ENCODE measurements at places on chromosomes 2 and 18.

DNA sequence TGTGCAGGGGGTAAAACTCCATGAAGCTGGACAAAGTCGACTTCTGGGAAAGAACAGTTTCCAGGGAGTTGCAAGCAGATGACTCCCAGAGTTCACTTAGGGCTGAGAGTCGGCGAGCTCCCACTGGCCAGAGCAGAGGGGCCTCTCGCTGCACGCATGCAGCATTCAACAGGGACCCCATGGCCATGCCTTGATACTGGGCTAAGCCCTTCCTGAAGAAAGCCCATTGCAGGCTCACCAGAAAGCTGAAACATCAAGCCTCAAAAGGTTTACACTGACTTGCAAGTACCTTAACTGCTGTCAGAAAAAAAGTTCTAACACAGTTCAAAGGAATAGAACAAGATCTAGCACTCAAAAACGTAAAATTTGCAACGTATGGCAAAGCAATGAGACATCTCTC, 56.4 kb downstream of the NDUFA10 start:
- no peak for DNase-seq

DNA sequence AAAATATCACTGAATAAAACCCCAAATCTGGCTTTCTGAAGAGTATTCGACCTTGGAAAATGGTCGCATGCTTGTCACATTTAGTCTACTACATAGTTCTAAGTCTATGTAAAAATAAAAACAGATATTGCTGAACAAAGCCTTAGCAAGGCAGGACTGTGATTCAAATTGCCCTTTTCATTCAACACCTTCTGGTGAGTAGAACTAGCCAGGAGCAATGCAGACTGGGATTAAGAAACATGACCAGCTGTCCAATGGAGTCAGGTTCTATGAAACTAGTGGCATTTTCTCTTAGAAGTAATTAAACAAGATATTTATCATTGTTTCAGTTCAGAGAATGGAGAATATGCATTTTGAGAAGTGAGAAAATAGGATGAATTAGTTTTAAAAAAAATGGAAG, 1260.5 kb upstream of the ACVR2A start:
- no peak for DNase-seq

GRCh38 chr2:85797921-85798320, 44.1 kb downstream of the ATOH8 start:
- no peak for DNase-seq

DNA sequence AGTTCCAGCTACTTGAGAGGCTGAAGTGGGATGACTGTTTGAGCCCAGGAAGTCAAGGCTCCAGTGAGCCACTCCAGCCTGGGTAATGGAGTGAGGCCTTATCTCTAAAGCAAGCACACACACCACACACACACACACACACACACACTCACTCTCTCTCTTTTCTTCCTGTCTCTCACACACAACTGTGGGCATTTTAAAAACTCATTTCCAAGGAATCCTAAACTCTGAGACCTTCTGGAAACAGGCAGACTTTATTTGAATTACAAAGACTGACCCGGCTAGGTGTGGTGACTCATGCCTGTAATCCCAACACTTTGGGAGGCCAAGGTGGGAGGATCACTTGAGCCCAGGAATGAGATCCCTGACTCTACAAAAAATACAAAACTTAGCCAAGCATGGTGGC, 21.3 kb downstream of the WDSUB1 start:
- no peak for DNase-seq

DNA sequence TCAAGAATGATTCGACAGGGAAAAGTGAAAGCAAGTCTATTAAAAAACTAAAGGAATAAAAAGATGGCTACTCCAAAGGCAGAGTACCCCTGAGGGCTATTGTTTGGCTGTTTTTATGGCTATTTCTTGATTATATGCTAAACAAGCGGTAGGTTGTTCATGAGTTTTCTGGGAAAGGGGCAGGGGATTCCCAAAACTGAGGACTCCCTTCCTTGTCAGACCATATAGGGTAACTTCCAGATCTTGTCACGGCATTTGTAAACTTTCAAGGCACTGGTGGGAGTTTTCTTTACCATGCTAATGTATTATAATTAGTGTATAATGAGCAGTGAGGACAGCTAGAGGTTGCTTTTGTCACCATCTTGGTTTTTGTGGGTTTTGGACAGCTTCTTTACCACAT, 474.9 kb upstream of the MC4R start:
- DNase-seq: no peak

DNA sequence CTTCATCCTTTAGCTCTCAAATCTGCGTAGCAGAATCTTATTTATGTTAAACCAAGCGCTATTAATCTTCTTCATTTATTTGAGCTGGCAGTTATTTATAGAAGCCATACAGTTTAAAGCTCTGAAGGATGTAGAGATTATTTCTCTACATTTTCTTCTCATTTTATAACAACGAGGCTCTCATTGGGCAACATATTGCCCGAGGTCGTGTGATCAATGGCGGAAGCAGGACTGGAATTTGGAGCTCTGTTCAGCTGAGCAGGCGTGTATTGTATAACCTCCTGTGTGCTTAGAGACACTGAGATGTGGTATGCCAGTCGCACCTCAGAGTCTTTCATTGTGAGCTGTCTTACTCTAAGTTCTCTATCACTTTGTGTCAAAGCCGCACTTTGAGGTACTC, 17.5 kb upstream of the DRC1 start:
- no peak for DNase-seq

GRCh38 chr2:152467677-152468410, 132.9 kb downstream of the FMNL2 start:
- no peak for DNase-seq

DNA sequence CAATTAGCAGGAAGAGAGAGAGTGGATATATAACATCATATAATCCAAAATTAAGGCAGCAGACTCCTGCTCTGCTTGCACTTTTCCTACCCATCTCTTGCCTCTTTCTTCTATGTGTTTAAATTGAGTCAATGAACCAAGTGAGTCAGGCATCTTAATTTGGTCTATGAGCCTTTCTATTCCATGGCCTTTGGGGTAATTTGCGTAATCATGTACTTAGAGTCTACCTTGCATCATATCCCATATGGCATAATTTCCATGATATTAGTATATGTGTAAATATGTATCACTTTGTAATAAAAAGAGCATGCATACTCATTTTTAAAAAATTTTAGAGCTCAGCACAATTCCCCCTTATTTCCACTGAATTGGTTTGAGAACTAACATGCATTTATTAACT, 555.2 kb downstream of the STK39 start:
- no peak for DNase-seq

DNA sequence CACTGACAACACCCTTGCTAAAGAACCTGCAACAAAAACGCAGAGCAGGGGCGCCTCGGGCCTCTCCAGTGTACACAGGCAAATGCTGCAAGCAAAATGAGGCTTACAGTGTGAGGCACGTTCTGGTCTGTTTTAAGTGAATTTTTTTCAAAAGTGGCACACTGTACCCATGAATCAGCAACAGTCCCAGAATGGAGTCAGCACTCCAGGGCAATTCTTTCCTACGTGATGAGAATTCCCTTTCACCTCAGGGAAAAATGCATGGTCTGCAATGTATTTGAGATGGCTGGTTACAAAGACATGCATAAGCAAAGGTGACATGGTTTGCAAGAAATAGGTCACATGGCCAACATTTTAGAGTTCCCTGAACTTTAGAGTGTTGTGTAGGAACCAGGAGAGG, 94.4 kb downstream of the UXS1 start:
- DNase-seq: no peak

DNA sequence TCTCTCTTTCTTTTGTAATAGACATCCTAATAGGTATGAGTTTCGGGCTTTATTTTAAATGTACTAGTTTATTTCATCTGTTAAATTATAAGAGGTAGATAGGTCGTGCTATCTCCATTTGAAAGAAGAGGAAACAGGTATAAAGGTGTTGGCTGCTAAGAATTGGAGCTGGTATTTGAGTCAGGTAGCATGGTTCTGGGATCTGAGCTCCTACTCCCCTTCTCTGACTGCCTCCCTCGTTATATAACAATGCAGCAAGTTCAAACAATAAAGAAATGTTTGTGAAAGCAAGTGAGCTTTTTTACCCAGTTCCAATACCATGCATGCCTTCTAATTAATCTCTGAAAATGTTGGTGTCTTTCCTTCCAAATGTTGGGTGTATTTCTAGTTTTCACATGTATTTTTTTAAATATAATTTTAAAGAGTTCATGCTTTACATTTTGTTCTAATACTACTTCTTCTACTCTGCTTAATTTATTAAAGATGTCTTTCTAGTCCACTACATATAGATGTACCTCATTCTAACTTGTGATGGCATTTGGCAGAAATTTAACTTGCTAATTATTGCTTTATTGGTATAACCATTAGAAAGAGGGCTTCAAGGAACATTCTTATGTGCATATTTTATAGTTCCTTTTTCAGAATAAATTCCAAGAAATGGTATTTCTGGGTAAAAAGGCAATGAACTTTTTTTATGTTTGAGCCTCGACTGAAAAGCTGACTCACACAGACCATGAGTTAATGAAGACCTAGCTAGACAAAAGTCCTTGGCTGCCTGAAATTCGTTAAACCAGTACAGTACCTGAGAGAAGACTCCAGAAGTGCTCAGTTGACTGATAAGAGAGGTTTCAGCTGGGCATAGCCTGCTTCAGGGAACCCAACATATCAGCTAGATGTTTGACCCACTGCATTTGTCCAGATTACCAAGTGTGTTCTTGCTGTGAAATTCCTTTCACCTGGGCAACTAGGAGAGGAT, 133.5 kb downstream of the CERS6 start:
- no peak for DNase-seq

DNA sequence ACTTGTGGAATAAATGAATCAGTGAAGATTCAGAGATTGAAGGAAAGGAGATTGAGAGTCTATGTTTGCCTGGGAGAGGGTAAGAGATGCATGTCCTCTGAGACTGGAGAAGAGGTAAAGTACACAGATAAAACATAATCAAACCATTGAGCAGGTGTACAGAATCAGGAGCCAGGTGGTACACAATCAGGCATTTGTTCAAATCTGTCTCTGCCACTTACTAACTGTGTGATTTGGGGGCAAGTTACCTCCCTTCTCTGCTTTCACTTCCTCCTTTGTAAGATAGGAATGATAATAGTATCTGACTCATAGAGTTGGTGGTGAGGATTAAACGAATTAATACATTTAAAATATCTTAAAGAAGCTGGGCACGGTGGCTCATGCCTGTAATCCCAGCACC, 94.0 kb downstream of the CDK15 start:
- no peak for DNase-seq

- DNase-seq: no peak
Measured at GRCh38 chr2:65382323-65382722, 50.1 kb downstream of the SPRED2 start.

GRCh38 chr2:1104364-1104763, 153.7 kb downstream of the SNTG2 start:
- no peak for DNase-seq

DNA sequence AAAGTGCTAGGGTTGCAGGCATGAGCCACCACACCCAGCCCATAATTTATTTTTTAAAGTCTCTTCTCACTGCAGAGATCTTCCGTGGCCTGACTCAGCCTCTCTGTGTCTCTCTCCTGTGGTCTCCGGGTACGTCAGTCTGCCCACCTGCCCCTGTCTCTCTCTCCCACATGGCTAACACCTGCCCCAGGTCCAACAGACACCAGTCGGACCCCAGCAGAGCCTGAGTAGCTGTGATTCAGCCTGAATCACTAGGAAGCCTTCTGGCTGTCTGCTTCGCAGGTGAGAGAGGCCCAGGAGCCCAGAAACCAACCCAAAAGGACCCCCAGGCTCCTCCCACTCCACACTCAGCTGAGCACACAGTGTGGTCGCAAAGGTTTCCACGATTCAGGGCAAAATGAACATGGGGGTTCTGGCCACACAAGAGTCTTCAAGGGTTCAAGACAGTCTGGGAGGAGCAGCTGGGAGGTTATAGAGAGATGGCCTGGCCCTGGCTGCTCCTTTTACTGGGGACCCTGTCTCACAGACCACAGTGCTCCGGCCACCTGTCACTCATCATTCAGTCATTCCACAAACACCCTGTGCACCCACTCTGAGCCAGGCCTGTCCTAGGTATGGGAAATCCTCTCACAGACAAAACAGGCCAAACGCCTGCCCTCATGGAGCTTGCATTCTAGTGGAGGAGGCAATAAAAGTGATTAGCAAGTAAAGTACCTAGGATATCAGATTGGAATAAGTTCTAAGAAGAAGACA, 8.6 kb downstream of the RUFY4 start:
- no peak for DNase-seq

DNA sequence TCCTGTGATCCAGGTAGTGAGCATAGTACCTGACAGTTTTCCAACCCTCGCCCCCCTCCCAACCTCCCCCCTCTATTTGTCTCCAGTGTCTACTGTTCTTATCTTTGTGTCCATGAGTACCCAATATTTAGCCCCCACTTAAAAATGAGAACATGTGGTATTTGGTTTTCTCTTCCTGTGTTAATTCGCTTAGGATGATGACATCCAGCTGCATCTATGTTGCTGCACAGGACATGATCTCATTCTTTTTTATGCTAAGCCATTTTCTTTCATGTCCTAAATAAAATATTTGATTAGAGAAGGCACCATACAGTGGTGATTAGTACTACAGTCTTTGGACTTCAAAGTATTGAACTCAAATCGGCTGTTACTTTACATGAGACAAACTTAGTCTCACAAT, 1087.9 kb downstream of the CBLN2 start:
- no peak for DNase-seq

DNA sequence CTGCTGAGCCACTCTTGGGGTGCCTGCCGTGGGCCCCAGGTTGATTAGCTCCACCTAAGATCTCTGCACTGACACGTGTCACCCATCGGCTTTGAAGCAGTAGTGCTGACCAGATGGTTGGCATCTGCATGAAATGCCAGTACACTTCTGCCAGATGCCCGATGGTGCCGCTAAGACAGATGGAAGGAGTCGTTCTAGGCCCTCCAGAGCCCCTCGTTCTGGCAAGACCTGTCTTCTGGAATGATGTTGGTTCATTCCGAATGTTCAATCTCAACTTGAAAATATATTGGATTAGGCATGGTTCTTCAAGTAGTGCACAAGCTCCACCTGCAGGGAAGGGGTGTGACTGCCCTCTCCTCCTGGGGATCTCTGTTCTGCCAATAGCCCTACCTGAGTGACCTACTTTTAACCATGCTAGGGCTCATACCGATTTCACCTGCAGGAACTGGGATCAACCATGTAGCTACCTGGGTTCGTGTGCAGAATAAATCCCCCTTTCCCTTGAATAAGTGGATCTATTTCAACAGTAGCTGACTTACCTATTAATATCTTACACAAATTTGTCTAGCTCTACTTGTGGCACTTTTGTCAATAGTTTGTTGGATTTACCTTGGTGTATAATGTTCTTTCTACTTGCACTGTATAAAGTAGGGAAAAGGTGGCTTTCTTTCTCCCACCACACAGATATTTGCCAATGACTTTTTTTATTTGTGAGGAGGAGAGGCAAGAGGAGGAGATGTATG, 342.6 kb downstream of the CTNNA2 start:
- DNase-seq: no peak

DNA sequence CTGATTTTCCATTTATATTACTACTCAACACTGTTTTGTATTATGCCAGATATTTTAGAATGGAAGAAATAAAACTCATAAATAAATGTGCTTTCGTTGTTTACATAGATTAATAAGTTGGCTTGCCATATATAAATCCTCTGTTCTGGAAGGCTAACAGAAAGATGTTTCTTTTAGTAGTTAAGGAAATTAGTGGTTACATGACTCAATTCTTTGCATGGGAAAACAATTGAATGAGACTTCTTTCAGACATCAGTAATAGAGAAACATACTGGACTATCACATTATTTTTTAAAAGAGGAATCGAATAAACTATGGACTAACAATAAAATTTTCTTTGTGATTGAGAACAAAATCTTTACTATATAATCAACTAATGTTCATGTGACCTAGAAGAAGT, 336.5 kb downstream of the KCNS3 start:
- no peak for DNase-seq

- no peak for DNase-seq
Measured at GRCh38 chr2:16069933-16070647, 129.7 kb downstream of the MYCN start.

- DNase-seq: no peak
Measured at GRCh38 chr2:21361957-21362486, 238.3 kb downstream of the TDRD15 start.
